ENCODE measurements at places on chromosomes 1 and 21.
A peak's percentile ranks its signal among the peaks of the same experiment; 100 is the strongest.

- DNase-seq = no peak
Observed at GRCh38 chr1:221717485-221717853, 24.4 kb downstream of the DUSP10 start.

- no peak for DNase-seq
Observed at GRCh38 chr1:10940838-10941237, 71.6 kb upstream of the TARDBP start.

- no peak for DNase-seq
Observed at GRCh38 chr1:21260405-21261125, 29.7 kb downstream of the ECE1 start.

GRCh38 chr1:28458237-28459228 lies 47.3 kb upstream of the RCC1 start:
- no peak for DNase-seq

DNA sequence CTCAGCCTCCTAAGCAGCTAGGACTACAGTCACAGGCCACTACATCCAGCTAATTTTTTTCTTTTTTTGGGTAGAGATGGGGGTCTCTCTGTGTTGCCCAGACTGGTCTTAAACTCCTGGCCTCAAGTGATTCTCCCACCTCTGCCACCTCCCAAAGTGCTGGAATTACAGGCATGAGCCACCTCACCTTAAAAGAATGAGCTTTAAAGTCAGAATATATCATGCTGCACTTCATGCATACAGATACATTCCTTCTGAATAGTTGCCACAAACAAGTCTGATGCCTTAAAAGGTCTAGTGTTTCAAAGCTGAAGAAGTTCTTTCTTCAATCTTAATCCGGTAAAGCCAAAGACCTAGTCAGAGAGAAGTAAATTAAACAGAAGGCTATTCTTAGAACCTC lies 23.8 kb upstream of the CPLANE2 start:
- DNase-seq = no peak

DNA sequence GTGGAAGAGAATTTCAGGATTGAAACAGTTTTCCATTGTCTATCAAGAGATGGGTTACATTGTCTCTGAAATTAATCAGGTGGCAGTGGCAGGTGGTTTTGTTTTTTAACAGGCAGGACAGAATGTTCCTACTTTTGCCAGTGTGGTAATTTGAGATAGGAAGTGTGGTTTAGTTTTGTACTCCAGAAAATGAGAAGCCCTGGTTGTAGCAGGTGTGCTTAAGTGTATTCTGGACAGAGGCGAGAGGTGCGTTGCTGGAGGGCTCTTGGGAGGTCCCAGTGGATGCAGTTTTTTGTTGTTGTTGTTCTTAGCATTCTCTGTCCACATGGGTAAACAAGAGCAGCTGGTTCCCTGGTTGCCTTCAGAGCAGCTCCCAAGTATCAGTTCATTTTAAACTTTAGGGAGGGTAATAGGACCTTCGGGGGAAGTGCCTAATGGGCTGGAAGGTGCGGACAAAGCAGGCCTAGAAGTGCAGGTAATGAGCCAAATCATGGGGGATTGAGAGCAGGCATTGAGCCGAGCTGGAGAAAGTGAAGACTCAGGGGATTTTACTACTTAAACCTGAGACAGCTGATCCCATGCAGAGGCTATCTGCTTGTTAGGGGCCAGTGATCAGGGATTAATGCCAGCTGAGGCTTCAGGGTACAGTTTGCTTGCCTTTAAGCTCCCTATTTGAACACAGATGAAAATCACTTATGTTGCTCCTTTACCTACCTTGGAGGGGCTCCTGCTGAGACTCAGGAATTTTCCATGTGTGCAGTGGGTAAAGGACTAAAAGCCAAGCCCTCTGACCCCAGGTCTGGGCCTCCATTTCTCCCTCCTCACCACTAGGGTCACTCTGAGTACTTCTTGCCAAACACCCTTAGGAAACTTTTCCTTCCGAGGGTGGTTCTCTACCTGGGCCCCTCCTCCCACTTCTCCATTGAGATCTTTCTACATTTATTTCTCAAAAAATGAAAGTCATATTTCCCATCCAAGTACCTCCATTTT lies 6.1 kb downstream of the PFKFB2 start:
- no peak for DNase-seq

DNA sequence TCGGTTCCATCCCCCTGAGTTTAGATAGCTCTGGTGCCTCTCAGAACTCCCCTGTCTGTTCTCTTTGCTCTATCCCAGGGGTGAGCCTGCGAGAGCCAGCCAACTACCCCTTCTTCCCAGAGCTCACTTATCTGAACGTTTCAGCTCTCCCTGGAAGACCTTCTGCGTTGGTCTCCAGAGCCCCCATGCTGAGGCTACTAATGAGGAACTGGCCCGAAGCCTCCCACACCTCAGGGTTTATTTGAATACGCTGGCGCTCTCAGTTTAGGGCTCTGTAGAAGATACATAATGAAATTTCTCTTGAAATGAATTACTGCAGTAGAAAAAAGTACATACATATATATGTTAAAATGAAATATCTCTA lies 43.5 kb downstream of the TCEANC2 start:
- no peak for DNase-seq

GRCh38 chr1:32247983-32248889 lies 1.2 kb downstream of the FAM167B start:
- no peak for DNase-seq

- DNase-seq = peak; percentile 99
Observed at GRCh38 chr21:38289705-38290485, 33.1 kb downstream of the KCNJ15 start.
